ENCODE measurements at places on chromosomes 11 and 22.

DNA sequence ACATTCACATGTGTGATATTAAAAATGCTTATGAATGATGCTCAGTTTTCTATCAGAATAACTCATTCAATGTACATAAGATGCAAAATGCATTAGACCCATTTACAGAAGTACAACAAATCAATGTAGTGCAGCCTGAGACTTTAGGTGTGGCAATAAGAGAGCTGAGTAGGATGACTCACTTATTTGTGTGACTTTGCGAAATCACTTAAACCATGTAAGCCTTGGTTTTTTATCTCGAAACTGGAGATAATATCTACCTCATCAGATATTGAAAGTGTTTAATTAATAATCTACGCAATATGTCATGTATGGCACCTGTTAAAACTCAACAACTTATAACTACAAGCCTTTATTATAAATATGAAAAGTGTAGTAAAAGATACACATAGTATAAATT, 105.7 kb upstream of the LUZP2 start:
- DNase-seq = no peak

- DNase-seq = no peak
Observed at GRCh38 chr11:108824545-108824944, 159.7 kb downstream of the DDX10 start.

DNA sequence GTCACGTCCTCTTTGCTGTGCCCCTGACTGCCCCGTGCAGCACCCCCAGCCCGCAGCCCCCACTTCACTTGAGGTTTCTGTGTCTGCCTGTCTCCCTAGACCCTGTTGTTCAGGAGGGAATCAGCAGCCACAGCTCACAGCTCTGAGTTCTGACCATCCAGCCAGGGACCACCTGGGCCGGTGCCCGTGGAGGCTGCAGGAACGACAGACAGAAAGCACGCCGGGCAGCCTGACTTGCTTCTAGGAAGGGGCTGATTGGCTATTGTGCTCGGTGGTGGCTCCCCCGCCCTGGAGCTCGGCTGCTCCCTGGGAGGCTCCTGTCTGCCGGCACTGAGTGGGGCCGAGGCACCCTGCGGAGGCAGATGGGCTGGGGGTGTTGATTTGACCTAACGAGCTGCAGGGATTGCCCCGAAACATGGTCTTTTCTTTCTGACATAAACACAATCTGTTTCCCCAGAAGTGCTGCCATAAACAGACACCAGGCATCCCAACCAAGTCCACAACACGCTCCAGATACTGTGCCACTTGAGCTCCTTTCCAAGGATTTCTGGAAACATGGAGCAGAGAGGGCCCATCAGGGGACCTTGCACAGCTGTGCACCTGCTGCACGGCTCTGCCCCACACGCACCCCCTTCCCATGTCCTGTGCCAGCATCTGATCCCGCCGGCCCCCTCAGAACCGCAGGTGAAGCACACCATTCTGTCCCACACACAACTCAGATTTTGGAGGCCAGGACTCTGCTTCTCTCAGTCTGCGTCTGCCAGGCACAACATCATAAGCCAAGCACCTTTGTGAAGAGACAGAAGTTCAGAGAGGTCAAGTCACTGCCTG, 855.9 kb downstream of the TBC1D22A start:
- no peak for DNase-seq

- DNase-seq = no peak
Observed at GRCh38 chr11:32418836-32419235, 16.5 kb downstream of the WT1 start.

DNA sequence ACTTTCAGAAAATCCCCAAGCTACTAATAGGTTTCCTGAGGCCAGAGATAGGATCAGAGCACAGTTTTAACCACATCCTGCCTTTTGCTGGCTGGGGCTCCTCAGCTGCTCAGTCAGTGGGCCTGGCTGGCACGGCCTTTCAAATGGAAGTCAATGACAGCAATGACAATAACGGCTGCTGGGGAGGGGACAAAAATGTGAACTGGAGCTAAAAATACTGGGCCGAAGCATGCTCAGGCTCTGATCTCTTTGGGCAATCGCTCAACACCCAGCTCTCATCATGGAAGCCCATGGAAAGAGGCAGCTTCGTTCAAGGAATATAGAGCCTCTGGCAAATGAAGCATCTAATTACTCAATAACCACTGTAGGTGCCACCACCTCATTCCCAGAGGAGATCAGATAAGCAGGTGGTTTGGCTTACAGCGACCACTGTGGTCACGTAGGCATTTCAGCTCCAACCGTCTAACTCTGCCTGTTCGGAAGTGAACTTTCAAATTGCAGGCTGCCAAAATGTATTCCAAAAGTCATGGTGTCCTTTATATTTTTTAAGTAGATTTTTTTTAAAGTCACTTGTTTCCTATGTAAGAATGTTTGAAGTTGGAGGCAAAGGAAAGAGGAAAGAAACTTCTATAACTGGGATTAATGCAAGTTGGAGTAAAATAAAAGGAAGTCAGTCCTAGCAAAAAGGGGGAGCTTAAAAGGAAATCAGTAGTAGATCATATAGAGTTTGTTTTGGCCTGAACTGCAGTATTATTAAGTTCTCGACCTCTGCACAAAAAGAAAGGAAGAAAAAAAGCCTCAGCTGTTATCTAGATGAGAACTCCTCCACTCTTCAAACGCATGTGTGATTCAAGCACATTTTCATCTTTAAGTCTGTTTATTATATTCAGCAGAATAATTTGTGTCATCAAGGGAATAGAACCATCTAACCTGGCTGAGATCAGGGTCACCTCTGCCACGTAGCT, 14.1 kb downstream of the WT1 start:
- DNase-seq = peak; percentile 1

- DNase-seq = peak; percentile 53
Observed at GRCh38 chr11:46361283-46362155, 14.3 kb downstream of the DGKZ start.

- DNase-seq = no peak
Observed at GRCh38 chr22:25083807-25084200, 115.9 kb upstream of the CRYBB3 start.

DNA sequence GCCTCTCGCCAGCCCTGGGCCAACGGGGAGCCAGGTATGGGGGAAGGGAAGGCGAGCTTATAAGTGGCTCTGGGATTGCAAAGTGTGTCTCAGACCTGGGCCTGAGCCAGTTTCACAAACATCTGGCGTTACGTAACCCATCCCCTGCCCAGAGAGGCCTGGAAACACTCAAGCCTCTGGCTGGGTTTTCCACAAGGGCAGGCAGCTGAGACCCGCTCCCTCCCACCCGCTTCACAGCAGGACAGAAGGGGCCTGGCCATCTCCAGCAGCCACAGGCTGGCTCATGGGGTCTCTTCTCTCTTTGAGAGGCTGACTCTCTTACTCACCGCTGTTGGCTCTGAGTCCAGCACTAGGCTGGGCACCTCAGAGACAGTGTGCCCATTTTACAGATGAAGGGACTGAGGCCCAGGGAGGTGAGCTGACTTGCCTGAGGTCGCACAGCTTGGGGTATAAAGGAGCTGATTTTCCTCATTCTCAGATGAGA, 44.5 kb downstream of the TRIOBP start:
- DNase-seq = no peak

GRCh38 chr22:48366591-48366990, 1461.1 kb downstream of the BRD1 start:
- DNase-seq = no peak

GRCh38 chr11:41954034-41954433, 494.6 kb upstream of the LRRC4C start:
- no peak for DNase-seq

DNA sequence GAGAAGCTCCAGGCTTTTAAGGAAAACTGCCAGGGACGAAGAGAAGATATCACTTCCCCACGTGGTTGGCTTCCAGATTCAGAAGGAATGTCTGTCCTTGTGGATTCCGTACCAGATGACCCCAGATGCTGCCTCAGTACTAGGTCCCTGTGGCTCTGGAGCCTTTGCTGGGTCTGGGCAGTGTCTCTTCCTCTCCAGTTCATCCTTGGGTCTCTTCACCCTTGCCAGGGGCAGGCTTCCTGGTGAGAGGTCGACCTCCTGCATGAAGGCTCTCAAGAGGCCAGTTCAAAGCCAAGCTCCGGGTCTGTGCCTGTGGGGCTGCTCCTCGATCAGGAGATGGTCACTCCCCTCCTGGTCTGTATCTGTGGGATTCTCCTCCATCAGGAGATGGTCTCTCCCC, 74.7 kb upstream of the B3GAT1 start:
- DNase-seq = no peak

- DNase-seq = no peak
Observed at GRCh38 chr11:61484541-61484940, 24.0 kb upstream of the LRRC10B start.

DNA sequence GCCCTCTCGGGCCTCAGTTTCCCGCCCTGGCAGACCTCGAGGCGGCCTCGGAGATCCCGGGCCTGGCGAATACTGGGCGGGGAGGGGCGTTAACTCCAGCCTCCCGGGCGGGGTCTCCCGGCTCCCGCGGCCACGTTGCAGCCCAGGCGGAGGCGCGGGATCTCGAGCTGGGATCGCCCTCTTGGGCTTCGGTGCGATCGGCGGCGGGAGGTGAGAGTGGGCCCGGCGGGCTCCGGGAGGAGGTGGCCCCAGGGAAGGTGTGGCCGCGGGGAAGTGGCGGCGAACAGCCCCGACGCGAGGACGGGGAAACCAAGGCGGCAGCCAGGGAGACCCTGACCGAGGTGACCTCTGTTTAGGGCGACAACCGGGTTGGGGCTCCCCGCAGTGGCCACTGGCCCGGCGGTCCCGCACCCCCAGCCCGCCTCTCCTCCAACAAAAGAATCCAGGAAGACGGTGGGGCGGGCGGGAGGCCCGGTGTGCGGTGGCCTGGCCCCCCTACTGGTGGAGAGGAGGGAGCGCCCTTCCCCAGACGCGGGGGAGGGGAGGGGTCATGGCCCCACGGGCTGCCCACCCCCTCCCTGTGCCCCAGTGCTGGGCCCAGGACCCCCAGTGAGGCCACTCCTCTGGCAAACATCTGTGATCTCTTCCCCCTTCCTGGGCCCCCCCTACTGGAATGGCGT, at the start of gene PHETA2:
TSS of gene PHETA2 (plus strand) at position 117 of the 680 bp plus-strand sequence. CDS start 3,046 bp downstream, outside the sequence.
- peak; percentile 18 for DNase-seq

GRCh38 chr11:122750049-122750448, 88.3 kb upstream of the CRTAM start:
- no peak for DNase-seq

GRCh38 chr22:17281026-17281425, 61.8 kb upstream of the ADA2 start:
- DNase-seq = no peak

DNA sequence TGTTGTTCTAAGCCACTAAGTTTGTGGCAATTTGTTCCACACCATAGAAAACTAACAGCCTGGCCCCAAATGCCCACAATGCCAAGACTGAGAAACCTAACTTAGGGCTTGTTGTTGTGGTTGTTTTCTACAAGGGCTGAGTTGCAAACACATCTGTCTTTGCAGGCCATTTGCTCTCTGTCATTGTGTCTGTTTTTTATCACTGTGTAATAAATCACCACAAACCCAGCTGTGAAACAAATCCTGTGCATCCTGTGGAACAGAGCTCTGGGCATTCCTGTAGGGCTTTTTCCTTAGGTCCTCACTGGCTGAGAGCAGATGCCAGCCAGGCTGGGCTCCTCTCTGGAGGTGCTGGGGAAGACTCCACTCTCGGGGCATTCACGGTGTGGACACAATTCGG, 15.7 kb upstream of the SYT8 start:
- DNase-seq = no peak

- DNase-seq = no peak
Observed at GRCh38 chr11:85423316-85423715, 203.8 kb downstream of the DLG2 start.

GRCh38 chr11:105603156-105603555, 6.7 kb upstream of the GRIA4 start:
- no peak for DNase-seq

DNA sequence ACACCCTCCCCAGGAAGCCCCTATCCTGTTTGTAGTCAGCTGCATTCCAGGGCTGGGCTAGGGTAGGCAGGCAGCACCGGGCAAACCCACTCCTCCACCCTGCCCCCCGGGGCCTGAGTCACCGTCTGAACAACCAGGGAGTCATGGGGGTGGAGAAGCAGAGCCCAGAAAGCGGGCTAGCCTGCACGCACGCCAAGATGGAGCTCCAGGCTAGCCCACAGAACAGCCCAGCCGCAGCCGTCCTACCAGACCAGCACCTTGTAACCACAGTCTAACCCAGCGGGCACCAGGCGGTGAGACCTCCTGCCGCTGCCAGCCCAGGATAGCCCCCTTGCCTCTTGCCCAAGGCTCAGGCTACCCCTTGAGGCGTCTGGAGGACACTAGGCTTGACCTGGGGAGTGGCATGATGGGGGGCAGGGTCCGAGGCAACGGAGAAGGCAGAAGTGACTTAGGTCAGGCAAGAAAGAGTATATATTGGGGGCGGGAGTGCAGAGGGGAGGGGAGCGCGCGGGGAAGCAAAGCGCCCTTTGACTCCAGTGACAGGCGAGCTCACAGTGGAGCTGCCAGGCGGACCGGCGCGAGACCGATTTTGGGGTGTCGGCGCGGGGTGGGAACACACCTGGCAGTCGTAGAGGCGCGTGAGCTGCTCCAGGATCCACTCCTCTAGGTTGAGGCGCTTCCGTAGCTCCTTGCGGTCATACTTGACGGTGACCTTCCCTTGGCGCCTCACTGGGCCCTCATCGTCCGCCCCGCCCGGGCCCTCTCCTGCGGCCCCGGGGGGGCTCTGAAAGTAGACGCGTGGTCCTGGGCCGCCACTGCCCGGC, 734 bp downstream of the PPP1R14B start:
- peak; percentile 53 for DNase-seq

DNA sequence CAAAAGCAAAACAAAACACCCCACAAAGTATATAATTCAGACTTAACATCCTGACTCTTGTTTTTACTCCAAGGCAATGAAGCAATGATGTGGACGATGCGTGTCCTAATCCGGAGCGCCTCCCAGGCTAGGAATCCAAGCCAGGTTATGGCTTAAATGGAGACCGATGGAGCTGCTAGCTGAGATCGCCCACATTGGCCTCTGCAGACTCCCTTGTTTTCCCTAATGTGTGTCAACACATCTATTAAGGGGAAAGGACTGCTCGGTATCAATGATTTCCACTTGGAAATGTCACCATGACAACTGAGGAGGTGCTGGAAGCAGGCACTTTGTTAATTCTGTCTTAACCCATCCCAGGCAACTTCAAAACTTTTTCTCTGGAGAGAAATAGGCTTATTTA, 311.7 kb downstream of the TBC1D22A start:
- no peak for DNase-seq

DNA sequence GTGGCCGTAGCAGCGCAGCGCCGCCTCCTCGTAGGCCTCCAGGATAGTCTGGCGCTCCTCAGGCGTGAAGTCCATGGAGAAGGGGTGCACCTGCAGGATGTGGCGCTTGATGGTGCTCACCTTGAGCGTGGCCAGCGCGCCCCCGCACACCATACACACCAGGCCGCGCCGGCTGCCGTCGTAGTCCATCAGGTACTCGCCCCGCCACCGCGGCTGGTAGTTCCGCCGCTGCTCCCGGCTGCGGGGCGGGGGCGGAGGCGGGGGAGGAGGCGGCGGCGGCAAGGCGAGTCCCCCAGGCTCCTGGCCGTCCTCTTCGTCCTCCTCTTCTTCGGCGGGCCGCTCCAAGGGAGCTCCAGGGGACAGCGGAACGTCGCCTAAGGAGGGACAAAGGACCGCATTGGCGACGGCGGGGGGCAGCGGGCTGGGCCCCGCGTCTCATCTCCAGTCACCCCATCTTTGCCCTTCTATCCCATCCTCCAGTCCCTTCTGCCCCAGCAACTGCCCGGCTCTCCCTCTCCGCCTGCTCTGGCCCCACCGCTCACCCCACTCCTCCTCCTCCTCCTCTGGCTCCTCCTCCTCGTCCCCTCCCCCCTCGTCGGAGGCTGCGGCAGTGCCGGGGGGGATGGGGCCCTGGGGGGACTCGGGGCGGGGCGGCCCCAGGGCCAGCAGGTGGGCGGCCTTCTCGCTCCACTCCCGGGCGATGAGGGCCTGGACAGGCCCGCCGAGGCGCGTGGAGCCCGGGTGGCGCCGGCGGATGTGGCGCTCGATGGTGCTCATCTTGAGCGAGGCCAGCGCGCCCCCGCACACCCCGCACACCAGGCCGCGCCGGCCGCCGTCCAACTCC, 4.9 kb downstream of the ZFTA start:
- DNase-seq = no peak

All from effector memory CD8-positive, alpha-beta T cell (primary cell).